ENCODE measurements at places on chromosomes 5 and 9. TPM values are rescaled to one million over a fixed set of nuclear protein-coding genes. Genes with fewer than 3 reads are reported as not detected.

DNA sequence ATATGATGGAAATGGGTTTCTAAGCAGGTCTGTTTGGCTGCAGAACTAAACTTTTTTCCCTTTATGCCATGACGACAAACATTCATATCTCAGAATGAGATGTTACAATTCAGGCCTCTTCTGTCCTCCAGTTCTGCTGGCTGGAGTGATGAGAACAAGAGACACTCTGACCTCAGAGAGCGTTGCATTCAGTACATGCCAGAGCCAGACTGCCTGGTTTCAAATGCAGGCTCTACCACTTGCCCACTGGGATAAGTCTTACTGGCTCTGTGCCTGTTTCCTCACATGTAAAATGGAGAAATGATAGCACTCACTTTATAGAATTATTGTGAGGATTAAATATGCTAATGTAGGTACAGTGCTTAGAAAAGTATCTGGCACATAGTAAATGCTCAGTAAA lies 24.8 kb upstream of the TOMM5 start:
- H3K4me3 ChIP-seq = no peak overlapping the region
- H3K36me3 ChIP-seq = no peaks in the 10 kb centered on the region
- no peak for DNase-seq
- no peaks in the 10 kb centered on the region for H3K4me1 ChIP-seq
- H3K27me3 ChIP-seq = no peaks in the 10 kb centered on the region

DNA sequence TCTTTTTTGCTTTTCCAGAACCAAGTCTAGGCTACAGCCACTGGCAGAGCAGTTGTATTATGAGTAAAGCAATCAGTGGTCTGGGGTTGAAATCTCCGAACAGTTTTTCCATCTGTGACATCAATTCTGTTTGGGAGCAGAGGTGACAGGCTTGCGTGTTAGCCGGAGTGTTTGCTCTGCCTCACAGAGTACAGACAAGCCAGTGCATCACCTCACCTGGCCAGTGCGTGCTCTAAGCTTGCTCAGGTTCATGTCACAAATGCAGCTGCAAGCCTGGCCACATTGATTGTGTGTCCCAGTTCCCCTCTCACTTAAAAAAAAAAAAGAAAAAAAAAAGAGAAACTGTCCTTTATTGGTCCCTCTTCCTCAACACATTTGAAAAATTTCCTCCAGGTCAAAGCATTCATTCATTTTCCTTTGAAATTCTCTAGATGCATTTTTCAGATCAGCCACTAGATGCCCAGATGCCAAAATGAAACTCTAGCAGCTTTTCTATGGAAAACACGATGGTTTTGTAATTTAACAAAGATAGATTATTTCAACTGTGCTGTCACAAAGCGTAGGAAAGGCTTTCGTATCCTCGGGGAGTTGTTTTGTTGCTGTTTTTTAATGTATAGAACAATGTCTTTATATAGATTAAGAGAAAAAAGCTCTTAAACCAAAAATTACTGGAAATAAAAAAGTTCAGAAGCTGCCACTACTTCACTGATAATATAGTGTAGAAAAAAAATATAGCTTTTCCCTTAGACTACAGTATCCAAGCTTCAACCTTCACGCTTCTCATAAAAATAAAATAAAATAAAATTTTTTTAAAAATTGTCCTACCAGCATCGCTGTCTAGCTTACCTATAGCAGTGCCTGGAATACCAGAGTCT lies 585.5 kb downstream of the TLE1 start:
- DNase-seq = no peak
- no peaks in the 10 kb centered on the region for H3K27me3 ChIP-seq
- H3K4me1 ChIP-seq = no peaks in the 10 kb centered on the region
- no peak overlapping the region for H3K27ac ChIP-seq
- no peak overlapping the region for H3K4me3 ChIP-seq

DNA sequence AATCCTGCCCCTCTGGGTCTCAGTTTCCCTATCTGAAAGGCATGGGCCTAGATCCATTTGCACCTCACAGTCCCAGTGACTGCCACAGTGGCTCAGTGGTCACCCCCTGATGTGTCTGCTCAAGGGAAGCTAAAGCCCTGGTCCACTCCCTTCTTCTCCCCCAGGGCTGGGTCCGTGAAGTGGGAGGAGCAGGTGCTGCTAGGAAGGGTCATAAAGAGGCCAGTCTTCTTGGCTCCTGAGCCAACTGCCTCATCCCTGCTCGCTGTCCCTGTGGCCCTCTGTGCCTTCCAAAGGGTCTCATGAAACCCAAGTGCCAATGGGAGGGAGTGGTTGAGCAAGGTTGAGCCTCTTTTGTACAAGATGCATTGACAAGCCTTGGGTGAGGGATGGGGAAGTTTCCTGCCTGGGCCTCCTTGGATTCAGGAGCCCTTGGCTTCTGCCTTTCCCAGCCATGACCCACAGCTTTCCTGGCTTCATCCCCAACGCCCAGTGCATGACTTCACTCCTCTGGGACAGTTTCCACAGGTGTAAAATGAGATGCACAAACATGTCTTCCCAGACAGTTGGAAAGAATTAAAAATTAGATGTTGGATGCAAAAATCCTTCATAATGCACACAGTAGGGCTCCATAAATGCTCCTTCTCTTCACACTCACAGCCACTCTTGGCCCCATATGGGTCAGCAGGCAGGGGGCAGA lies 1.6 kb upstream of the SLC6A7 start:
- no peak for DNase-seq
- no peak overlapping the region for H3K27ac ChIP-seq
- no peak overlapping the region for H3K4me3 ChIP-seq

DNA sequence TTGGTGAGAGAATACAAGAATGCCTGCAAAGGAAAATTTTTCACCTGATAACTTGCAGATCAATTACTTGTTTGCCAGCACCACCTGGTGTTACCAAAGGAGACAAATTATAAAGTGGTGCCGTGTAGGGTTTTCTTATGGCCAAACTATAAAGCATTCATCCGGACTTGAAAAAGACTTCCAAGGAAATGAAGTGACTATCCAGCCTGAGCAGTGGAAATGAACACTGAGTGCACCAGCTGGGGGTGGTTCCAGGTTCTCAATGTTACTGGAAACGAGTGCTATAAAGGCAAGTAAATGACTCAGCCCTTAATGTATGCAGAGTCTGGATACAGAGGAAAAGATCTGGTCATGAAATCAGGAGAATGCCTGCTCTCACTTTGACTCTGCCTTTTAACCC lies 113.1 kb downstream of the DNAH5 start:
- no peak overlapping the region for H3K27ac ChIP-seq
- no peak for DNase-seq
- H3K36me3 ChIP-seq = no peaks in the 10 kb centered on the region
- no peaks in the 10 kb centered on the region for H3K4me1 ChIP-seq

TAF11L5 gene
- total RNA-seq = not detected

RXRA gene
- total RNA-seq = 31.0 TPM

BHMT2 gene
- total RNA-seq = 19.3 TPM

PRRX2 gene
- total RNA-seq = 35.1 TPM

CXCL14 gene
- total RNA-seq = 1,054 TPM
